ENCODE measurements at places on chromosomes 6 and 20.

DNA sequence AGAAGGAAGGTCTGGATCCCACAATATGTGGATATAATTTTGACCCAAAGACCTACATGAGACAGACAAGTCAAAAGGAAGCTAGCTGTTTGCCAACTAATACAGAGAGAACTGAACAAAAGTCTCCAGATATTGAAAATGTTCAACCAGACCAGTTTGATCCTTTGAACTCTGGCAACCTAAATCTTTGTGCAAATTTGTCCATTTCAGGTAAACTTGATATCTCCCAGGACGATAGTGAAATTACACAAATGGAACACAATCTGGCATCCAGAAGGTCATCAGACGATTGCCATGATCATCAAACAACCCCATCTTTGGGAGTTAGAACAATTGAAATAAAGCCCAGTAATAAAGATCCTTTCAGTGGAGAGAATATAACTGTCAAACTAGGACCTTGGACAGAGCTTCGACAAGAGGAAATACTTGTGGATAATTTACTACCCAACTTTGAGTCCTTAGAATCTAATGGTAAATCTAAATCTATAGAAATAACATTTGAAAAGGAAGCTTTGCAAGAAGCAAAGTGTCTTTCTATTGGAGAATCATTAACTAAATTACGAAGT is 41.9 kb upstream of the SDHAF4 start:
- no peak for DNase-seq

DNA sequence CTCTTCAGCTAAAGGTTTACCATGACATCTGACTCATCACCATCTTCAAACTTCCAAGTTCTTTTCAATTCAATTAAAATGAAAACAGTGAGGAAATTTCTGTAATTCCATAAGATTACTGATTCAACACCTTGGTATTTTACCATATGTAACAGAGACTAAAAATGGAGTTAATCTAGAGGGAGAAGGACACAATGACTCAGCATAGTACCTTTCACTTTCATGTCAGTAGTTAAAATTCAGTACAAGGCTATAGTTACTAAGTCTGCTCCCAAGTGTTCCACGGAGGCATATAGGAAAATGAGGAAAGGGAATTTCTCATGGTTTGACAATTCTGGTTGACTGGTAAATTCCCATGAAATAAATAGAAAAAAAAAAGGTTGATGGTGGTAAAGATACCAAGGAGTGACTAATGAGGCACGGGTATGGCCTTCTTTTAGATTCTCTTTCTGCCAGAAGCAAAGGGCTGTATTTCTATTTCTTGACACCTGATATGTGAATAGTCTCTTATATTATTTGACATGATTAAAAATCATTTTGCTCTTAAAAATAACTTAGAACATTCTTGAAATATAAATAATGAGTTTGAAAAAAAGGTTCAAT is 526.7 kb upstream of the ADGRB3 start:
- no peak for DNase-seq

DNA sequence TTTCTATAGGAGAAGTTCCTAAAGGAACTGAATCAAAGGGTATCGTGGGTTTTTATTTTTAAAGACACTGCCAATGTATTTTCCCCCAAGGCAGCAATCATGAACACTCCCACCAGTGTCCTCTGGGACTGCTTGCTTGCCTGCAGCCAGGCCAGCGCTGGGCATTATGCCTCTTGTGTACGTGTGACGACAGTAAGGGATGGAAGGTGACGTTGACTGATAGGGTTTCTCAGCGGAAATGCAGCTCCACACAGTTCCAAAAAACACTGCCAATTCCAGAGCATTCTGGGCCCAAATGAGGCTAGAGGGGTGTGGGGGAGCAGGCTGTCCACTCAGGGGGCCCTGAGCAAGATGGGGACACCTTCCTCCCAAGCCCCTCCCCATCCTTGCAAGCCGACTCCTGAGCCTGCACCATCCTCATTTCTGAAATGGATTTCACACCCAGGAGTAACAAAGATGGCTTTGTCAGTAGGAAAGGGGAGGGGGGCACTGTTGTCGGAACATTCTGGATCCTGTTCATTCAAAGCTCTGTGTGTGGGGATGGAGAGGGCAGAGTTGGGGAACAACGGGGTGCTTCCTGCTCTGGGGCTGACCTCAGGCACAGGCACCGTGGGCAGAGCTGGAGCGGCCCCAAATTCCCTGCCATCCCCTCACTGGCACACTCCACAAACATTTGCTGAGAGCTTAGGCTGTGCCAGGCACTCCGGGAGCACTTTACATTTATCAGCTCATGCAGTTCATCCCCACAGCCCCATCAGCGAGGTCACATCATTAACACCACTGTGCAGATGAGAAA is 20.0 kb downstream of the PREX1 start:
- no peak for DNase-seq

DNA sequence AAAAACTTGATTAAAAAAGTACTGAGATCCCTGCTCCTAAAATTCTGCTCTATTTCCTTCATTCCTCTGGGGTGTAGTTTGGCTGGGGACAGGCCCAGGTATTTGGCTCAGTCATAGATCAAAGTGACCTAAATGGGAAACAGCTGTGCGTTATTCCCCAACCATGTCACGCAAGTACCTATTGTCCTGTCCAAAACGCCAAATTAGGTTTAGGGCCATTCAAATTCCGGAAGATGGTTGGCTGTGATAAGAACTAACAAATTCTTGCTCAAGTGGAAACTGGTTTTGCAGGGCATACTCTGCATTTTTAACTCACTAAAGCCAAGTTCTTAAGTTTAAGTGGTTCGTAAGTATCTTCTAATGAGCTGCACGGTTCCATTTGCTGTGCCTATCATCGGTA is 147.6 kb upstream of the TMEM170B start:
- DNase-seq: no peak

- no peak for DNase-seq
These were observed 12.8 kb downstream of the ESF1 start for GRCh38 chr20:13771853-13772453.

GRCh38 chr6:138690975-138691594 is 82.5 kb upstream of the CCDC28A start:
- DNase-seq: no peak

DNA sequence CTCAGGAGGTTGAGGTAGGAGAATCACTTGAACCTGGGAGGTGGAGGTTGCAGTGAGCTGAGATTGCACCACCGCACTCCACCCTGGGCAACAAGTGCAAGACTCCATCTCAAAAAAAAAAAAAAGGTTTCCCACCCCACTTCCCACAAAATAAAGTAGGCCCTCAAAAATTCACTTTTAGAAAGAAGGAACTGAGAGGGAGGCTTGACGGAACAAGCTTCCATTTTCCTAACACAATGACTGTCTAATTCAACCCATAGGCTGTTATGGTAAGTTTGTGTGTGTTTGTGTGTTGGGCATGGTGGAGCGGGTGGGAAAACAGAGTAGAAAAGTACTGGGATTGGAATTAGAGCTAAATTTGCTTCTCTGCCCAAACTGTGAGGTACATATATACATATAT is 98.4 kb upstream of the MAN1A1 start:
- no peak for DNase-seq

GRCh38 chr6:91341473-91341872 is 754.6 kb upstream of the MAP3K7 start:
- DNase-seq: no peak

DNA sequence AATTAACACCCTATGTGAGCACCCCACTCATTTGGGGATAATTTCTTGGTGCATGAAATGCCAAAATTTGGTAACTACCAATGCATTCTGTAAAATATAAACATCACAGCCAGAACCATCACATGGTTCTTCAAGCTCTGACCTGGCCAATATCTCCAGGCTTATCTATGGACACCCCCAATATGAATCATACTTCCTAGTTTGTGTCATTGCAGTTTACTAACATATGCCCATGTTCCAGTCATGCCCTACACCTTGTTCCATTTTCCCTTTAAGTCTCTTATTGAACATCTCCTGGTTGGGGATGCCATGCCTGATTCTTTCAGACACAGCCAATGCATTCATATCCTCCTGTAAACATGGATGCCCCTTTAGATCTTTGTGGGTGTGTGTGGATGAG is 572.8 kb upstream of the BTBD3 start:
- DNase-seq: no peak

- no peak for DNase-seq
These were observed 42.9 kb downstream of the BCAS4 start for GRCh38 chr20:50837532-50838321.

DNA sequence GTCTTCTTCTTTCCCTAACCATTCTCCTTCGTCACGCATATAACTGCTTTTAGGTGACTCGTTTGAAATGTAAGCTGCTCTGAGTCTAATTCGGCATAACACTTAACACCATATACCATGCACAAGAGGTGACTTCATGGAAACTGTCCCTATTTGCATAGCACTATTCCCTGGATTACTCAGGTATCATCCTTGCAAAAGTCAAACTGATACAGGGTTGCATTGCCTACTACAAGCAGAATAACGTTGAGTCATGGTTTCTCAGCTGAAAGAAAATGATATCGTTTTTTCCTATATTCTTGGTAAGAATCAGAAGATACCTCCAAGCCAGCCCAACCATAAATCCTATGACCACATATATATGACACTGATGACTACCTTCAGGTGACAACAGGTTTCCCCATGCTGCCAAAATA is 227.5 kb downstream of the ATXN1 start:
- no peak for DNase-seq

GRCh38 chr6:136158387-136158821 is 91.7 kb downstream of the MTFR2 start:
- DNase-seq: no peak

DNA sequence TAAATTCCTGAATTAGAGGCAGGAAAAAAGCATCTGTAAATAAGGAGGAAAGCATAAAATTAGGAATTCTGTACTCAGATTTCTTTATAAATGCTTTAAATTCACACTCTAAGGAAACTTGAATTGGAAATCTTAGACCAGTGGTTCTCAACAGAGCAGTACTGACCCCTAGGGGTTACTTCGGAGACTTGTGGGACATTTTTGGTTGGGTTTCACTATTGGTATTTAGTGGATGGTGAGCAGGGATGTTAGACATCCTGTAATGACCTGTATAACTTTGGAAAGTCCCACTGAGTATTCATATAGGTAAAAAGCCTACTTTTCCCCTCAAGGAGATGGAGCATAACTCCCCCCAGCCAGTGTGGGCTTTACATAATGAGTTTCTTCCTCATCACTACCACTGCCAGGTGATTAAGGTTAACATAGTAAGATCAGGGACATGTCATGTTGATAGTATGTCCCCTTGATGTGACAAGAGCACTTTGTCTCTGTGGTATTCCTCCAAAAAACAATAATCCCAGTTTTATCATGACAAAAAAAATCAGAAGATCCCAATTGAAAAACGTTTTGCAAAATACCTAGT is 31.0 kb downstream of the GLO1 start:
- DNase-seq: peak; percentile 35

- no peak for DNase-seq
These were observed 54.3 kb upstream of the SLC2A12 start for GRCh38 chr6:134106702-134107101.

GRCh38 chr20:34282041-34282440 is 21.1 kb downstream of the AHCY start:
- DNase-seq: no peak

DNA sequence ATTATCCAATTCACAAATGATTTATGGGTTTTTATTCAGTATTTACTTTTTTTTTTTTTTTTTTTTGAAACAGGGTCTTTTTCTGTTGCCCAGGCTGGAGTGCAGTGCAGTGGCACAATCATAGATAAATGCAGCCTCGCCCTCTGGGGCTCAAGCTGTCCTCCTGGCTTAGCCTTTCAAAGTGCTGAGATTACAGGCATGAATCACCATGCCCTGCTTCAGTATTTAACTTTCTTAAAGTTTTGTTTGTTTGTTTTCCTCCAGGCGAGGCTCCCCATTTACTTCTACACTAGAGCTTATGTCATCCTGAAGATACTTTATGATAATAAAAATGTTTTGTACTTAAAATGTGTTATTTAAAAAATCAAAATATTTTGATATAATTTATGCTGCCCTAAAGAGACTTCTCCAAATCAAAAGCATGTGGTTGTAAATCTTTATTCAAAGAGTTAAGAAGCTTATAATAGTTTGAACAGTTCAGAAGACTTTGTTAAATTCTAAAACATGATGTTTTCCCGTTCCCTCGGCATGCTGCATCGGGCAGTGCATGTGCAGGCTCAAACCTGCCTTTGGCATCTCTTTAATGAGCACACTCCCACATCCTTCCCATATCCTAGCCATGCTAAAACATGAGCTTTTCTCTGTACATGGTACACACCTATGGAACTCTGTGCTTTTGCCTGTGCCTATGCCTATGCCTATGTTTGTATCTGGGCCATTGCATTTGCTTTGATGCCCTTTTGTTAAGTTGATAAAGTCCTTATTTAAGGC is 11.0 kb downstream of the SMPDL3A start:
- peak; percentile 50 for DNase-seq

- no peak for DNase-seq
These were observed 17.8 kb upstream of the TAGAP start for GRCh38 chr6:159062564-159062945.

- no peak for DNase-seq
These were observed 280.4 kb downstream of the ALDH8A1 start for GRCh38 chr6:134669485-134669884.

DNA sequence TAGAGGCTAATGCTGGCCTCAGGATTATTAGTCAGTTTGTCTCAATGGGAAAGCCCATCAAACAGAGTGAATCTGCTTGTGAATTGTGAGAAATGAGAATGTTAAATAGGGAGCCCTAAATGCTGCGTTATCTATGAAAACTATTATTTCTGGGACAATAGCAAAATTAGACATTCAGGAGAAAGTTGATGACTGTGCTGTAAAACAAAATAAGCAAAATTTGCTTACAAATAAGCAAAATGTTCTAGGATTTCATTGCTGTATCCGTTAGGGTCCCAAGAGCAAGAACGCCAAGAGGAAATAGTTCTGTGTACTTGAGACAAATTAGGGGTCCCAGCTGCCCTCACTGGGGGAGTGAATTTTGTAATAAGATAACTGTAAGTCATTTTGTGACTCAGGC is 59.2 kb upstream of the RAB32 start:
- DNase-seq: no peak

DNA sequence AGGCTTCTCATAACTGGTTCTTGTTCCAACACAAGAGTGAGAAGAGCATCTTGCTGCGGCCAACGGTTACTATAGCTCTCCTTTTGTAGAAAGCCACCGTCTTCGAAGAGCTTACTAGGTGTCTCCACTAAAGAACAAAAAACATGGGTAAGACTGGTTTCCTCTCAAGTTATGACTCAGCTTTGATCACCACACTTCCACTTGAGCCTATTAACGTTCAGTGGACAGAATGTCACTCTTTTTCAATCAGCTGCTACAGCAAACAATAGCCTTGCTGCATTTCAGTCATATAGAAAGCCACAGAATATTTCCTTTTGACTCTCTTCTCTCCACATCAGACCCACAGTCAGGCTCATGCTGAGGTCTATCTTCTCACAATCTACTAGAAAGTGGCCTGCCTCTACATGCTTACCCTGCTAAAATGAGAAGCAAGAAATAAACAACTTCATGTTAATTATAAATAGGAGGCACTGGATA is 243.5 kb upstream of the PREP start:
- DNase-seq: no peak

GRCh38 chr6:44253307-44254101 is 3.8 kb downstream of the SLC35B2 start:
- DNase-seq: no peak
